ENCODE measurements at places on chromosomes 11 and 22.

DNA sequence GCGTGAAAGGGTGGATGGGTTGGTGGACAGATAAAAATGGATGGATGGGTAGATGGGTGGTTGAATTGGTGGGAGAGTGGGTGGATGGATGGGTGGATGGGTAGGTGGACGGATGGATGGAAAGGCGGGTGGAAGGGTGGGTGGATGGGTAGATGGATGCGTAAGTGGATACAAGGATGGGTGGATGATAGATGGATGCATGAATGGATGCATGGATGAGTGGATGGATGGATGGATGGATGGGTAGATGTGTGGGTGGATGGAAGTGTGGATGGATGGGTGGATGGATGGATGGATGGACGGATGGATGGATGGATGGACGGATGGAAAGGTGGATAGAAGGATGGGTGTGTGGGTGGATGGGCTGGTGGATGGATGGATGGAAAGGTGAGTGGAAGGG lies 77.0 kb upstream of the GRK3 start:
- DNase-seq = no peak

DNA sequence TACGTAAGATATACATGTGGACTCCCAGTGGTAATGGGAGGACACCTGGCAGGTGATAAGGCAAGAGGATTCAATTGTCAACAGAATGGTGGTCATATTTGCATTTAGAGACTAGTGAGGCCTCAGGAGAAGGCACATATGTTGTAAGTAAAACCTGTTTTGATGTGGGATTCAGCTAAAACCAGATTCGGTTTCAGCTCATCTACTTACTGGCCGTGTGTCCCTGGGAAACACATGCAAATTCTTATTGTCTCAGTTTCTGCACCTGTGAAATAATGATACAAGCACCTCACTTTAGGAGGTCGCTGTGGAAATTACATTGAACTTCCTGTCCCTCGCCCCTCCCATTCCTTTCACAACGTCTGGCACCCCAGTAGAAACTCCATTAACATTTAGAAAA lies 78.9 kb upstream of the FIBIN start:
- DNase-seq = no peak

- no peak for DNase-seq
Measured at GRCh38 chr11:75135021-75135650, 15.8 kb upstream of the SLCO2B1 start.

- no peak for DNase-seq
Measured at GRCh38 chr11:114058026-114058706, 1.3 kb upstream of the ZBTB16 start.

GRCh38 chr11:106224172-106224571 lies 146.7 kb downstream of the AASDHPPT start:
- DNase-seq = no peak

GRCh38 chr22:31332886-31333285 lies 13.3 kb downstream of the PATZ1 start:
- no peak for DNase-seq

DNA sequence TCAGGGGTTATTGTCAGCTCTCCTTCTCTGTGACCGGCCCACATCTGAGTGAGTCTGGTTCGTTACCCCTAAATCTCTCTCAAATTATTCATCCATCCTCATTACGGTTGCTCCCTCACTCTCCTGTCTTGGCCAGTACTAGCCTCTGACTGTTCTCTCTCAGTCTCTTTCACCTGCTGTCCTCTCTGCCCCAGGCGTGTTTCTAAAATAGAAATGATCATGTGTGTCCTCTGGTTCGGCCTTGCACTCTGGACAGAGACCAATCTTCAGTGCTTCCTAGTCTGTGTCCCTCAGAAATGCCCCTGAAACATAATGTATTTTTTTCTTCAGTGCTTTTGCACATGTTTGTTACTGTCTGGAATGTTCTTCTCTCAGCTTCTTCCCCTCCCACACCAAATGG lies 4.9 kb downstream of the PSMD13 start:
- DNase-seq = no peak

DNA sequence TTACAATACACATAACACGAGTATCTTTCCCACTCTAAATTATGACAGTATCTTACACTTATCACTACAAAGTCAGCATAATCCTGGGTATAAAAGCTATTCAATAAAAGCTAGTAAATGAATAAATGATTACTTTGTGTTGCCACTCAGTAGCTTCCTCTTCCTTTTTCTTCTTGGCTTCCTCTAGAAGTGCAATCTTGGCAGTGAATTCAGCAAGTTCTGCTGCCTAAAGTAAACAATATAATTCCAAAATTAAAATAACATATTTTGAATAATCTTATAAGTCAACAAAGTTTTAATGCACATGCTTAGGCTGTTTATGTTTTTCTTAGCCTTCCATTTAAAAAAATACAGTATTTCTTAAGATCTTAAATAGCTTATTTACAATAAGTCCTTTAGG lies 60.4 kb downstream of the RDX start:
- no peak for DNase-seq

DNA sequence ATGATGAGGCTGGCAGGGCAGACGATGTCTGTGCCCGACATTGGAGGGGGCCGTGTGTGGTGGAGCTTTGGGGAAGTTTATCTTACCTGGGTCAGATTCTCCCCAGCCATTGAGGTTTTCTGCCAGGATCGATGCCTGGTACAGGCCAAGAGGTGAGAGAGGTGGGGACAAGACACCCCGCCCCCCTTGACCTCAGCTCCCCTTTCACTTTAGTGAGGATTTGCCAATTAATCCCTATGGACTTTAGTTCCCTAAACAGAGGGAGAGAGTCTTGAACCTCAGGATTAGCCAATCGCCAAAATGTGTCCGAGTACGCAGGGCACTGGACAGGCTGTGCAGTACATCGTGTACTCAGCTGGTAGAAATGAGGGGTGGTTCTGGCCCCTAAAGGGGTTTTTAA lies 541 bp downstream of the HORMAD2 start:
- DNase-seq = no peak

DNA sequence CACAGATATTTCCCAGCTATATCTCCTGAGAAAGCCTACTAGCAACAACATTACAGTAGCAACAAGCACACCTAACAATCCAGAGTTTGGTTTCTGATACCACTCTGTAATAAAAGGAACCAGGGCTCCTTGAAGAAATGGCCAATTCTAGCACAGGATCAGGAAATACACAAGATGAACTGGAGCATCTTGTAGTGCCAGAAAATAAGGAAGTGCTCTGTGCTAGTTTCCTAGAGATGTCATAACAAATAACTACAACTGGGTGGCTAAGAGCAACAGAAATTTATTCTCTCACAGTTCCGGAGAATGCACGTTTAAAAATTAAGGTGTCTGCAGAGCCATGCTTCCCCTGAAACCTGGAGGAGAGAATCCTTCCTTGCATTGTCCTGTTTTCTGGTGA lies 217.8 kb downstream of the KIRREL3 start:
- DNase-seq = no peak
